ENCODE measurements at places on chromosomes 16 and 17.

DNA sequence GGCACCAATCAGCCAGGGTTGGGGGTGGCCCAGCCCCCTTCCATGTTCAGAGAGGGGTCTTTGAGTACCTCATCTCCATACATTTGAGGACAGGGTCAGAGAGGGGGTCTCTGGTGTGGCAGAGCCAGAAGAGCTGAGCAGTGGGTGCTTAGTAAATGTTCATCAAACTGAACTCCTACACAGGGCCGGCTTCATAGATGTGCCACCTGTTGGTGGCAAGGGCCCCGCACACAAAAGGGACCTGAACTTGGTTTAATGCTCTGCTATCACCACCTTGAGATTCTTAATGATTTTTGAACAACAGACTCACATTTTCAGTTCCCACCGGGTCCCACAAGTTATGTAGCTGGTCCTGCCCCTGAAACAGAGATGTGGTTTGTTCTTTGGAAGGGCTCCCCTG lies 9.0 kb upstream of the C1QL1 start:
- DNase-seq, result no peak

DNA sequence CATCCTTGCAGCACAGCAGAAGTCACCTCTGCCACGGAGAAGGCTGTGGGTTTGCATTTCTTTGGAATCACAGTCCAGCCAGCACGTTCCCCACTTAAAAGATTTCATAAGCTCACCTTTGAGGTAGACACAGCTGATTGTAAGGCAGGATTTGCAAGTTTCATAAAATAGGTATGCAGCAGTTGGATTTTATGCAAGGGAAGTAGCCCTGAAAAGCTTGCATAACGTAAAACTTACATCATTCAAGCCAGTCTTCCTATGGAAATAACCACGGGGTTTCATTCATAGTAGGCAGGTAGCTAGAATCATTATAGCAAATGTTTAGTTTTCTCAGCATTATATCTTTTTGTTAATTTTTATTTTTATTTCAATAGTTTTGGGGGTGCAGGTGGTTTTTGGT lies 49.8 kb upstream of the ARHGAP44 start:
- DNase-seq, result no peak

DNA sequence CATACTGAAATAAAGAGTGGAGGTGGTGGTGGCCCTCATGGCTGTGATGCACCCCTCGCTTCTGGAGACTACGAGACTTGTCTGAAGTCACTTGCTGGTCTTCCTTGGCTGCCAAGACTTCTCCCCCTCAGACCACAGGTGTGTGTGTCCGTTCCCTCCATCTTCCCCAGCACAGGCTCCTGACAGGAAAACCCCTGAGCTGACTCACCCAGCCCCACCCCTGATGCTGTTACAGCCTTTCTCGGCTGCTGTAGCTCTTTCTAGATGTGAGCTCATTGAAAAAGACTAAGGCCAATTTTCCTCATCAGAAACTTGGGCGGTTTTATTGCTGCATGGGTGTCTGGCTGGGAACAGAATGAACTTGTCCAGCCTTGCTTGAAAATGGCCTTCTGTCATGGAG lies 296.9 kb downstream of the TMEM114 start:
- DNase-seq, result no peak

- no peak for DNase-seq
Measured at GRCh38 chr16:75272097-75272551, 20.7 kb upstream of the BCAR1 start.

GRCh38 chr17:79651761-79652160 lies 40.9 kb upstream of the RBFOX3 start:
- DNase-seq, result no peak

DNA sequence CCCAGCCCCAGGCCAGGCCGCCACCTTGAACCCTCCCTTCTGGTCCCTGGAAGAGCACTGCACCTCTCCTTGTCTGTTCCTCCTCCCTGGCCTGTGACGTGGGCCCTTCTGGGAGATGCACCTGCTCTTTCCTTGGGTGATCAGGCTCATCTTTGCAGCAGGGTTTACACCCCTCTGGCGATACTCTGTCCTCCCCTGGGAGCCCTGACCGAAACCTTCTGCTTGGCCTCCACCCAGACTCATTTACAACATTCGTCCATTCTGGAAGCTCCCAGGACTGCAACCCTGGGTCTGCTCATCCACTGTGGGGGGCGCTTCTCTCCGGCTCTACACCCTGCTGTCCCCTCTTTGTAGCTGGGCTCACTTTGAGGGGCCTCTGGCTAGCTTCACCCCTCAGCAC lies 73.3 kb downstream of the PGS1 start:
- no peak for DNase-seq

GRCh38 chr17:42672038-42672437 lies 4.8 kb downstream of the PLEKHH3 start:
- DNase-seq, result peak; percentile 81

- no peak for DNase-seq
Measured at GRCh38 chr17:64261417-64262145, 1.5 kb downstream of the TEX2 start.

- no peak for DNase-seq
Measured at GRCh38 chr17:7572338-7572587, 7.2 kb upstream of the CD68 start.

DNA sequence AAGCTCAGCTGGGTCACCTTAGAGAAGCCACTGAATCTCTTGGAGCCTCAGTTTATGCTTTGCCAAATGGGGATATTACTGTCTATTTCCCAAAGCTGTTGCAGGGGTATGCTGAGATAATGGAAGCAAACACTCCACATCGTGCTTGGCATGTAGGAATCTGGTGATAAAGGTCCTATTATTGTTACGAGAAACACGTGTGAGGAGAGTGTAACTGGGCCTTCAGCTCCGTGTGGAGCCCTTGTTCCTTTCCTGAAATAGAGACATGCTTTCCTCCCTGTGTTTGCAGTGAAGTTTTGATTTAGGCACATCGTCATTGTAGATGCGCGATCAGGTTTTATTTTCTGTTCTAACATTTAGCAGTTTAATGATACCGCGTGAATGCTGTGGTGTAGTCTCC lies 292.4 kb downstream of the CPPED1 start:
- DNase-seq, result no peak

- DNase-seq, result no peak
Measured at GRCh38 chr17:5536866-5537650, 47.3 kb downstream of the NLRP1 start.

- DNase-seq, result peak; percentile 57
Measured at GRCh38 chr16:16861546-16861945, 482.6 kb downstream of the NPIPA7 start.

- peak; percentile 63 for DNase-seq
Measured at GRCh38 chr16:85205747-85206471, 93.6 kb upstream of the CIBAR2 start.

DNA sequence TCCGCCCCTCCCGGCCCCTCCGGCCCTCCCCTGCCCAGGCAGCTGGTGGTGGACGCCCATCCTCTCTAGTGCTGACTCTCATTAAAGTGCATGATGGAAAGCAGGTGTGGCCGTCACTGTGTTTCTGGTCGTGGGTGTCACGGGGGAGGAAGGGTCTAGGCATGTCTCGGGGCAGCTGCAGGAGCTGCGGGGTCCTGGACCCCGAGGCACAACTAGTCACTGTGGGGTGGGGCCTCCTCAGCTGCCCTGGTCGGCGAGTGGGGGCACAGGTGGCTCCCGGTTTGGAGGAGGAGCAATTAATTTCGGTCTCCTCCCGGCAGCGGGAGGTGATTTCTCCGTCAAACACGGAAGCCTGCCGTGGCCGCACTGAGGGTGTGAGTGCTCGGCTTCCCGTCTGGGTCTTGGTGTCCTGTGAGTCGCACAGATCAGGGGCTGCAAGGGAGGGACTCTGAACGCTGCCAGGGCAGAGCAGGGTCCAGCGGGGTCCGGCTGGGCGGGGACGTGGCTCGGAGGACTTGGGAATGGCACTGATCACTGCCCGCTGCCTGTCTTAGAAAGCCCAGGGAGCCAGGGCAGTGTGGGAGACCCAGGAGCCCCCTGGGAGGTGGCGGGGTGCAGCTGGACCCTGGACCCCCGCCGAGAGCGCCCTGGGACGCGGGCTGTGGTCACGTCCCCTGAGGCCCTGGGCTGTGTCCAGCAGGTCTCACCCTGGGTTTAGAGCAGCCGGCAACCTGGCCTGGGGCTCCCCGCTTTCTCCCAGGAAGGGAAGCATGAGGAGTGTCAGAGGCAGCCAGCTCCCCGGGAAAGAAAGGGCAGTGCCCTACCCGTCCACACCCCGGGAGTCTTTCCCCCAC lies 3.3 kb downstream of the TPSD1 start:
- DNase-seq, result peak; percentile 12

Data from NCI-H1105 treated with DMSO at 0.1 percent for 48 hours (cell line).